ENCODE measurements at places on chromosomes 2 and 18. TPM values are rescaled to one million over a fixed set of nuclear protein-coding genes. Genes with fewer than 3 reads are reported as not detected.
A peak's percentile ranks its signal among the peaks of the same experiment; 100 is the strongest.

- DNase-seq: no peak
Observed at GRCh38 chr18:37335409-37335736, 230.2 kb downstream of the CELF4 start.

DNA sequence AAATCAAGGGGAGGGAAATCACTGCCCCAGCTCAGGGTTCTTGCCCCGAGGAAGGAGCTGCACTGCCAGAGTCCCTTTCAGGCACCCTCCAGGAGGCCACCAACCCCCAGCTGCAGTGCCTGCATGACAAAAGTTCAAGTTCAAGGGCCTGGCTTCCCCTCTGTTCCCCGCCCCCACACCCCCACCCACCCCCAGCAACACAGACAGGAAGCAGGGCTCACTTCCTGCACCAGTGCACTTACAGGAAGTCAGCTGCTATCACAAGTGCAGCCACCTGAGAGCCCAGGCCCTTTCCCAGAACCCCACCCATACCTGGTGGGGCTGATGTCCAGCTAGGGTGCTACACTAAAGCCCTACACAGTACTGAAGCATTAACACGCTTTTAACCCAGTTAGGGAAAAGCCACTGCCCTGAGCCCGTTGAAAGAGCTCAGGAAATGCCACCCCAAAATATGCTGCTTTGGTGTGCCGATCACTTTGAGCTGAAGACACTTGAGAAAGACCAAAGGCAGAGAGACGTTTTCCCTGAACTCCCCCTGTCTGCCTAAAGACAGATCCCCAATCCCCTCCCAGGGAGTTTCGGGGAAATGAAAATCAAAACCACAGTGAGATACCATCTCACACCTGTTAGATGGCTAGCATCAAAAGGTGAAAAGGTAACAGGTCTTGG lies 109.9 kb upstream of the CAB39 start:
- peak; percentile 34 for DNase-seq

GRCh38 chr2:230811508-230811907 lies 53.2 kb upstream of the ITM2C start:
- DNase-seq: no peak

- no peak for DNase-seq
Observed at GRCh38 chr2:48345176-48345575, 184.8 kb upstream of the STON1 start.

- DNase-seq: peak; percentile 56
Observed at GRCh38 chr2:60480089-60480773, 73.2 kb downstream of the BCL11A start.

- no peak for DNase-seq
Observed at GRCh38 chr18:63253014-63253413, 66.6 kb downstream of the BCL2 start.

DNA sequence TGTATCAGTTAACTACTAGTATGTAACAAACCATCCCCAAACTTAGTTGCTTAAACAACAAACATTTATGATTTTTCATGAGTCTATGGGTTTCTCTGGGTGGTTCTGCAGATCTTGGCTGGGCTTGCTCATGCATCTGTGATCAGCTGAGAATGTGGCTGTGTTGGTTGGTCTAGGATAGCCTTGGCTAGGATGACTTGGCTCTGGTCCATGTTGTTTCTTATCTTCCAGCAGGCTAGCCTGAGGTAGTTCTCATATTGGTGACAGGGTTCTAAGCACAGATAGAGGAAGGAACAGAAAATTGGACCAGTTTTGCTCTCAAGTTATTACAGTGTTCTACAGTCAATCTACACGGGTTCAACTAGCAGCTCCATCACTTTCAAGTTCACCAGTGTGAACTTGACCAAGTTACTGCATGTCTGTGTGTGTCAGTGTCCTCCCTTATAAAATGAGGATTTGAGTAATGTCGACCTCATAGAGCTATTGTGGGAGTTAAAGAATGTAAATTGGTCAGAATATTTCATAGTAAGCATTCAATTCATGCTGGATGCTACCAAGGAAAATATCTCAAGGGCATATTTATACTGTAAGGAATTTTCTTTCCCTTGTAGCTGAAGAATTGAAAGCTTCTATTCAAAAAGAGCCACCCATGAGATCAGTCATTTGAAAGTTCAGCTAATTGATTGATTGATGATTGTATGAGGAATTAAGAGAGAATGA lies 65.3 kb downstream of the MYO3B start:
- no peak for DNase-seq

- no peak for DNase-seq
Observed at GRCh38 chr2:161245671-161246070, 62.6 kb upstream of the PSMD14 start.

DNA sequence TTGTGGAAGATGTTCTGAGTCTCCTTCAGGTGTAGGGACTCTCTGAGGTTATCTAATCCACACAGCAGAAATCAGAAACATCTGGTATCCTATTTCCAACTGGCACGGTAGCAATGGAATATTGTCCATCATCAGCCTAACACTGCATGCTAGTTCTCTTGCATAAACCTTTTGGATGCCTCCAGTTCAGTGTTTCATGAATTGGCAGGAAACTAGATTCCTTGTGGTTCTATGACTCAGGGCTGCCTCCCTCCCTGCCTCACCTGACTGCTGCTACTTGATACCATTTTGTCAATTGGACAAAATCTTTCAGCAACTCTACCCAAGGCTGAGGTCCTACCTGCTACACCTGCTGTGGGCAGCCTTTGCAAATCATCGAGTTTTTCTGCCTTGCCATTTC lies 130.9 kb downstream of the TPGS2 start:
- no peak for DNase-seq

DNA sequence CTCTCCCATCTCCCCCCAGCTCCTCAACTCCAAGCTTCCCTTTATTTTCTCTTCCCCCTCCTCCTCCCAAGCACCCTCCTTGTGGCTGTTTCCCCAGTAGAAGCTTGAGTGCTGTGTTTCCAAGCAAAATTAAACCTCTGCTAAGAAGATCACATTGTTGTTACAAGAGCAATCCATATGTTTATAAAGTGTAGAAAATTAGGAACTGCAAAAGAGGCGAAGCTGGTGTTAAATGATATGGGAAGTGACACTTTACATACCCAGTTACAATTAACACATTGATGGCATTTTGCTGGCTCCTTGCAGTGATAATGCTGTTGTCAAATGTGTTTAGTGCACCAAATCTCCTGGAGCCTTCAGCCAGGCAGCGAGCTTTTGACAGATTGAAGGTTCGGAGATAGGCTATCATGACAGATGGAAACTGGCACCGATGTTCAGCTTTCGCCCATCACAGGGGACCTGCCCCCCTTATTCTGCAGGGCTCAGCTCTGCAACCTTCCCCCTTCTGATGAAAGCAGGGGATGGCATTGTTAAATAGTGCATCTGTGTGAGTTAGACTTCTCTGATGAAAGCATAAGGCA lies 259.8 kb upstream of the ATP5MC3 start:
- DNase-seq: no peak

DNA sequence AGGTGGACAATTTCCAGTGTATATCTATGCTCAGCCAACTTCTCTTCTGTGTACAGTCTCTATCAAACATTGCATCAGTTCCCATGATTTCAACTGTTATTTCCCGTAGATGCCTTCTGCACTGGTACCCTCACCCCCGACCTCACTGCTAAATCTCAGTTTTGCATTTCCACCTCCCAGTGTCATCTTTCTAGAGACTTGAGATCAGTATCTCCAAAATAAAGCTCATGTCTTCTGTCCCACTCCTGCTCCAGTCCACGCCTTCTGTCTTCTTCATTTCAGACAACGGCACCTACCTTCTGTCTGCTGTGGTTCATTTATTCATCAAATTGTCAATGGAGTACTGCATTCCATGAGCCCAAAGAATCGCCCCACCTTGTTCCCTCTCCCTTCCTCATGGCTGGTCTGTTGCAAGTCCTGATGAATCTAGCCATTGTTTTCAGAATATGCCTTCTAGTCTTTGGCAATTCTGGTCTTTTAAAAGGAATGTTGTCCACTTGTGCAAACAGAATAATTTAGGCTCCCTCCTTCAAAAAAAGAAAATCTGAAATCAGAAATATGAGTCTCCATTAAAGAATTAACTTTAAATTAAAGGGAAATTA lies 23.3 kb upstream of the NPAS2 start:
- DNase-seq: no peak

GRCh38 chr2:215141706-215142105 lies 3.3 kb upstream of the ABCA12 start:
- no peak for DNase-seq

GRCh38 chr2:68385220-68385906 lies 20.3 kb downstream of the PLEK start:
- DNase-seq: peak; percentile 49

DNA sequence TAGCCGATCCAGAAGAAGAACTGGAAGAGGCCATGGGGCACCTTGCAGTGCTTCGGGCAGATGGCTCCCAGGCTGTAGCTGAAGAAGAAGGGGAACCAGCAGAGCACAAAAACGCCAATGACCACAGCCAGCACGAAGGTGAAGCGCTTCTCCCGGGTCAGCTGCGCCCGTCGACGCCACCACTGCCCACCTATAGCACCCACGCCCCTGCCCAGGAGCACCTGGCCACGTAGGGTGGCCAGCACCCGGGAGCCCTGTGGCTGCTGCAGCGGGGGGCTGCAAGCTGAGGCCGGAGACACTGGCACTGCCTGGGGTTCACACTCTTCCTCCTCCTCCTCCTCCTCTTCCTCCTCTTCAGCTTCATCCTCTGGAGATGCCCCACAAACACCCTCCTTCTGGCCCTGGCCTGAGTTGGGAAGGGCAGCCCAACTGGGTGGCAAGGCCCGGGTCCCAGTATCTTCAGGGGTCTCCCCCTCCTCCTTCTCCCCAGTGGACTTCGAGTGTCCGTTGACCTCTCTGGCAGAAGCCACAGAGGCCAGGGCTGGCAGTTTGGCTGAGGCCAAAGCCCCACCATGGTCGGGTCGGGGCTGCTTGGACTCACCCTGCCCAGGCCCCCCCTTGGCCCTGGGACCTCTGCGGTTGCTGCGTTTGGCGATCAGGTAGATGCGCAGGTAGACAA lies 1.3 kb downstream of the ADRA2B start:
- no peak for DNase-seq

- no peak for DNase-seq
Observed at GRCh38 chr2:165499131-165499530, 29.6 kb downstream of the CSRNP3 start.

GRCh38 chr2:45681675-45682074 lies 30.2 kb downstream of the PRKCE start:
- DNase-seq: peak; percentile 58

- no peak for DNase-seq
Observed at GRCh38 chr2:10541081-10541480, 93.0 kb upstream of the ODC1 start.

- DNase-seq: no peak
Observed at GRCh38 chr18:23220355-23220754, 85.1 kb downstream of the CABLES1 start.

GRCh38 chr18:9941103-9941502 lies 27.3 kb downstream of the VAPA start:
- no peak for DNase-seq

DNA sequence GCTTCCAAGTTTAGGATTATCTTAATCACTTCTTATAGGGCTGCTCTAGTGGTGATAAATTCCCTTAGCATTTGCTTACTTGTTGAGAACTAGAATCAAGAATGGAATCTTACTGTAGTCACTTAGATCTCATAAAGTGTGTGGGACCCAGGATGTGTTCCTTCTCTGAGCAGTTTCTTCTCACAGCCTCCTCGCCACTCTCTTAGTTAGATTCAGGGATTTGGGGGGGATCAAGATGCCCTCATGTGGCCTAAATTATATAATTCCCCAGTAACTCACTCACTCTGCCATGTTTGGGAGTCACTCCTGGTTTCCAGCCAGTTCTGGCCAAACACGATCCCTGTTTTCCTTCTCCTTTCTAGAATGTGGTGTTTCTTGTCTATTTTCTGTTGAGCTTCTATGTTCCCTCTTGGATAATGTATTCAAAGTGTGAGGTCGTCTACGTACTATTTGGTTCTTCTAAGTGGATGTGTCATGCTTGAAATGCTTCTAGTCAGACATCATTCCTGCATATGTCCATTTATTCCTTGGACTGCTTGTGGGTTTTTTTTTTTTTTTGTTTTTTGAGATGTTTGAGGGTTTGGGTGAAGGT lies 414.9 kb upstream of the SYT4 start:
- no peak for DNase-seq

GRCh38 chr2:24509425-24509824 lies 18.4 kb downstream of the NCOA1 start:
- DNase-seq: no peak

- DNase-seq: peak; percentile 98
Observed at GRCh38 chr2:240434728-240435456, 571 bp upstream of the GPC1 start.

DNA sequence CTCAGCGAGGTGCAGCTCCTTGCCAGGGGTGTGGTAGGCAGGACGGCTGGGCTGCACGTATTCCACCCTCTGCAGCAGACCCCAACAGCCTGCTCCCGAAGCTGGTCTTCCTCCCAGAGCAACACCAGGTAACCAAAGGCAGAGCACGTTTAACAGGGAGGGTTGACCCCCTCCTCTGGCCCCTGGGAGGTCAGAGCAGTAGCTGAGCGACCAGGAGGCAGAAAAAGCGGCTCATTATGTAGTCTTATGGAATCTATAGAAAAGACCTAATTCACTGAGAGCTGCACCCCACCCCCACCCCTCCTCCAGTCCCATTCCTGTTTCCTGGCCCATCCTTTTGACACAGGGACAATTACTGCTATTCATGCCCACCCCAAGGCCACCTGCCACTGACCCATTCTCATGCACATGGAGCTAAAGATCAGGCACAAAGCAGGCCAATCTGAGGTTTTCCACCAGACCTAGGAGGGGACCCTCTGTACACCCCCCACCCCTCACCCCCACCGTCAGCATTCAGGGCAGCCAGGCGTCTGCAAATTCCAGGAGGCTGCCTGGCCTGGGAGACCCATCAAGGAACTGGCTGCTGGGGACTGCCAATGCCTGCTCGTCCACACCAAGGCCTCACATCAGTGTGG lies 60.9 kb upstream of the FZD7 start:
- no peak for DNase-seq

GRCh38 chr2:205411558-205411957 lies 270.7 kb upstream of the NRP2 start:
- no peak for DNase-seq

GRCh38 chr2:161004379-161004778 lies 155.8 kb upstream of the TANK start:
- DNase-seq: no peak

- no peak for DNase-seq
Observed at GRCh38 chr2:173202570-173202969, 126.9 kb downstream of the MAP3K20 start.

DNA sequence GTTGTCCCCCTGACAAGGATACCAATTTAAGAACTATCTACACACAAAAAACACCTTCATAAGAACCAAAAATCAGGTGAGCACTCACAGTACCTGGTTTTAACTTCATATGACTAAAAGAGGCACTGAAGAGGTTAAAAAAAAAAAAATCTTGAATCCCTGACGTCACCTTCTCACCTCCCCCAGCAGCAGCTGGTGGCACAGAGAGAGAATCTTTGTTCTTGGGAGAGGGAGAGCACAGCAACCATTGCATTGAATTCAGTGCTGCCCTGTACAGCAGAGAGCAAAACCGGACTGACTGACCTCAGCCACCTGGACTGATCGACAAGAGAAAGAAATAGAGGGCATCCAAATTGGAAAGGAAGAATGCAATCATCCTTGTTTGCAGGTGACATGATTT lies 566.0 kb downstream of the TMX3 start:
- no peak for DNase-seq

- DNase-seq: no peak
Observed at GRCh38 chr18:58838165-58838860, 26.4 kb upstream of the ZNF532 start.

The UGT1A4 gene
- 0.69 TPM for total RNA-seq

The CKAP2L gene
- 2.3 TPM for total RNA-seq

The RAB27B gene
- 28.1 TPM for total RNA-seq

The DCDC2C gene
- not detected for total RNA-seq

The ZDBF2 gene
- total RNA-seq: 6.9 TPM

The MYO7B gene
- 2.3 TPM for total RNA-seq

The ANKRD39 gene
- total RNA-seq: 13.6 TPM

The SOX11 gene
- total RNA-seq: 0.06 TPM
